ENCODE measurements at places on chromosomes 7 and 10.

DNA sequence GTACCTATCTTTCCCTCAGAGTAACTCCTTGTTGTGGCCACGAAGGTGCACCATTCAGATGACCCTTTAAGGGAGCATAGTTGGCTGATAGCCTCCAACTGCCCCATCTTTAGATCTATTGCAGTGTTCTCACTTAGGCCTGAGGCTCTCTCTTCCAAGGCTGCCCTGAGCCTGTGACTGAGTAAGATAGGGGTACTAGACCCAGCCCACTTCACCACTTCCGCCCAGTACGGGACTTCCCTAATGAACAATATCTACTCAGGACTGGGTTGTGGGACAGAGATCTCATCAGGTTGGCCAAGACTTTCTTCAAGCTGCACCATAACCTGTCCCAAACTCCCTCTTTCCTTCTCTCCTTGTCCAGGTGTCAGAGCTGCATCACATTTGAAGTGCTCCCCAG lies 5.7 kb upstream of the GNAI1 start:
- no peak for DNase-seq

DNA sequence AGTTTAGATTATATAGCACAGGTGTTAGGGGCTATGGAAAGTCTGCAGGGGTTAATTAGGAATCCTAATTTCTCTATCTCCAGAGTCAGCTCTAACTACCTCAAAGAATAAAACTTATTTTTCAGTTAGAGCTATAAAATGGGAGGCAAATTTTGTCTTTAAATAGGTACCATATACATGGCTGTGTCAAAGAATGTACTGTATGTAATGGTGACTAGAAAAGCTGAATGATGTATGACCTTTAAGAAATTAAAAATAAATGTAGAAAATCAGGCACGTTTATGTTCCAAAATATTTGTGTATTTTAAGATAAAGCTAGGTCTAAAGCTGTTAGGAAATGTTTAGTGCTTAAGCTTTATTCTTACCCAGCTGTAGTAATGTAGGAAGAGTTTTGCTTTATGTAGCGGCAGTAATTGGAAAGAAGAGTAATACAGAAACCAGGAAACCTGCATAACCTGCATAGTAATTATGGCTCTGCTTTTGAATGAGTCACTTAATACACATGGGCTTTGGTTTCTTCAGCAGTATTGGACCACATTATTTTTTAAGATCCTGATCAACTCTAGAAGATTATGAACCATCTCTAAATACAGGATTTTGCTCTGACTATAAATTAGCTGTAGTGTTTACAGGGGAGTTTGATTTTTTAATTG lies 85.0 kb downstream of the KMT2E start:
- DNase-seq: no peak

DNA sequence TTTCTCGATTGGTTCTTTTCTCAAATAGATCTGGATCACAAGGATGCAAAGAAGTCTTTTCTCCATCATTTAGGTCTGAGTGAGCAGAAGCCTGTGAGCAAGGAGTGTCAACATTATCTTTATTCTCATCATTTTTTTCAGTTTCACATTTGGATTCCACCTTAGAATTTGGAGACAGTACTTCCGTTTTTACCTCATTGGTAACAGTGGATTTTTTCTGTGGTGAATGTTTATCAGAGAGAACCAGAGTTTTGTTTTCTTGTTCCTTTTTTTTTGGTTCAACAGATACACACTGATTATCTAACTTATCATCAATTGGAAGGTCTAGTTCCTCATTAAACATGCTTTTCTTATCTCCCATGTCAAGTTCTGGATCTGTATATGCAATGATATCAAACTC lies 151.3 kb downstream of the GALNT11 start:
- DNase-seq: no peak

- no peak for DNase-seq
These were observed 90.1 kb upstream of the DNAAF5 start for GRCh38 chr7:636396-636795.

GRCh38 chr7:142798451-142799436 lies 28.0 kb downstream of the PRSS2 start:
- no peak for DNase-seq

GRCh38 chr7:98681951-98682350 lies 64.9 kb downstream of the NPTX2 start:
- DNase-seq: peak; percentile 36

- no peak for DNase-seq
These were observed 330.3 kb downstream of the AUTS2 start for GRCh38 chr7:69928621-69929020.

- DNase-seq: no peak
These were observed 152.6 kb downstream of the XPNPEP1 start for GRCh38 chr10:109770663-109771062.

DNA sequence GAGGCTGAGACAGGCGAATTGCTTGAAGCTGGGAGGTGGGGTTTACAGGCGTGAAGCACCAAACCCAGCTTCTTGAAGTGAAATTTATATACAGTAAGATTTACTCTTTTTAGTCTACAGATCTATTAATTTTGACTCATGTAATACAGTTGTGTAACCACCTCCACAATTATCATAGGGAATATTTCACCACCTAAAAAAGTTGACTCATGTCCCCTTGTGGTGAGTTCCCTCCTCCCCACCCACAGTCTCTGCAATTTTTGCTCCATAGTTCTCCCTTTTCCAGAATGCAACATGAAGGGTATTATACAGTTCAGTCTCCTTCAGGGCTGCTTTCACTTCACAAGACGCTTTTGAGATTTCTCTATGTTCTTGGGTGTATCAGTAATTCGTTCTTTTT lies 156.8 kb downstream of the FAM107B start:
- DNase-seq: no peak

DNA sequence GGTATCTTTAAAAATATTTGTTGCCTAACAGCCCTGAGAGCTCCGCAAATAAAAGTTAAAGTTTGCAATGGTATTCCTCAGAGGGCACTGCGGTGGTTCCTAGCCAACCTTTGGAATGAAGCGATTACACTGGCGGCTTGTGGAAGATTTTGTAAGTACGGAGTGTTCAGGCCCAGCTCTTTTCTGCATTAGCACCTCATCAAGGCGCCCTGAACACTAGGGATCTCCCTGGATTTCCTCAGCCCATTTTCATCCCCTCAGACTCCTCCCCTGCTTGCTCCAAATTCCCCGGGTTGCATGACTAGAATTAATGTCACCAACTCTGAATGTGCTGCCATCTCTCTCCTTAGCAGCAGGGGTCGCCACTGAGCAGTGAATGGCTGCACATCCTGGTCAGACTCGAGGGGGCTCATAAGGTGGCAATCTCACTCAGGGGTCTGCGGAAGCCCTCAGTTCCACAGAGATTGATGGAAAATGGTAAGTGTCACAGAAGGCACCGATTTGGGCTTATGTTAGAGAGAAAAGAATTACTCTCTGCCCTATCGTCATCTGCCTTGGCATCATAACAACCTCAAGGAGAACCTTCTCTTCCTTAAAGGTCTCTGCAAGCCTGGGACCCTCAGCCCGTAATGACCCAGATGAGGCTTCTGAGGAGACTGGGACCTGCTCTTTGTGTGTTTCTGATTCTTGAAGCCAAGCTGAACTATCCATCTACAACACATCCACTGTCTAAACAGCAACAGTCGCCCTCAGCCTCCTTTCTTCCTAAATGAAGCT lies 262.8 kb upstream of the AOAH start:
- peak; percentile 48 for DNase-seq

DNA sequence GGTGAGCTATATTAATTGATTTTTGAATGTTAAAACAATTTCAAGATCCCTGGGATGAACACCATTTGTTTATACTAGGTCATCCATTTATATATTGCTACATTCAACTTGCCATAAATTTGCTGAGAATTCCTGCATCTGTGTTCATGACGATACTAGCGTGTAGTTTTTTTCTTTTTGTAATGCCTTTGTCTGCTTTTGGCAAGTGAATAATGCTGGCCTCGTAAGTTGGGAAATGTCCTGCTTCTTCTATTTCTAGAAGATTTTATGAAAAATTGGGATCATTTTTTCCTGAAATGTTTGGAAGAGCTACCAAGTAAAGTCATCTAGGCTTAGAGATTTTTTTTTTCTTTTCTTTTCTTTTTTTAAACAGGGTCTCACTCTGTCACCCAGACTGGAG lies 12.9 kb upstream of the MEST start:
- DNase-seq: no peak

GRCh38 chr7:28107960-28108359 lies 72.6 kb downstream of the JAZF1 start:
- no peak for DNase-seq

DNA sequence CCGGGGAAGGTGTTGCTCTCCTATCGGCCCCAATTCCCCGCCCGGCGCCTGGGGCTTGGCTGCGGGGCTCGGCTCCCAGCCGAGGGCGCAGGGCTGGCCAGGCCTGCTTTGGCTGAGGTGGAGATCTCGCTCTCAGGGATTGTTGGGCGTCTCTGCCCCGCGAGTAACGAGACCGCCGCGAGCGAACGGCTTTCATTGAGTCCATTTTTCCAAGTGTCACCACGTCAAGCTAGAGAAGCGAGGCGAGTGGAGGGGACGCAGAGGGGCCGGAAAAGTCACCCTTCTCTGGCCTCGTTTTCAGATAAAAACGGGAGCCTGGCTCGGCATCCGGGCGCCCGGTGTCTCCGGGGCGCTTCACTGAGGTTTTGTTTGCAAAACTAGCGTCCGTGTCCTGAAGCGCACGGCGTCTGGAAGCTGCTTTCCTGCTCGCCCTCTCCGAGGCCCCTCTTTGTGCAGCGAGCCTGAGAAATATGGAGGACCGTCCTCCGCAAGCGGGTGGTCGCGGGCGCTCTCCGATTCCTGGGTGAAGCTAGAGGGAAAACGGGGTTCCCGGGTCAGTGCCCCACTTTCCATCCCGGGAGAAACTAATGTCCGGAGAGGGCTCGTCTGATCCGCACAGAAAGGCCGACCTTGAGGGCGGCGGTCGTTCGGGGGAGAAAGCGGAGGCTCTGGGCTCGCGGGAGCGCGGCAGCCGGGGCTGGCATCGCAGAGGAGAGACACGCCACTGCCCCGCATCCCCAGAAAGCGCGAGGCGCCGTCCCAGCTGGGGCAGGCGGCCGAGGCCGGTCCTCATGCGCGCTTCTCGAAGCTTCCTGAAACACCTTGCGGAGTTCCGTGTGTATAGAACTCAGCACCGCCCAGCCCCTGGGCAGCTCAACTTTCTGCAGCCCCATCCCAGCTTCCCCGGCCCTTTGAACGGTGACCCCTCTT lies 3.5 kb upstream of the EN2 start:
- DNase-seq: no peak

GRCh38 chr7:150586068-150586784 lies 19.0 kb downstream of the GIMAP4 start:
- DNase-seq: no peak

DNA sequence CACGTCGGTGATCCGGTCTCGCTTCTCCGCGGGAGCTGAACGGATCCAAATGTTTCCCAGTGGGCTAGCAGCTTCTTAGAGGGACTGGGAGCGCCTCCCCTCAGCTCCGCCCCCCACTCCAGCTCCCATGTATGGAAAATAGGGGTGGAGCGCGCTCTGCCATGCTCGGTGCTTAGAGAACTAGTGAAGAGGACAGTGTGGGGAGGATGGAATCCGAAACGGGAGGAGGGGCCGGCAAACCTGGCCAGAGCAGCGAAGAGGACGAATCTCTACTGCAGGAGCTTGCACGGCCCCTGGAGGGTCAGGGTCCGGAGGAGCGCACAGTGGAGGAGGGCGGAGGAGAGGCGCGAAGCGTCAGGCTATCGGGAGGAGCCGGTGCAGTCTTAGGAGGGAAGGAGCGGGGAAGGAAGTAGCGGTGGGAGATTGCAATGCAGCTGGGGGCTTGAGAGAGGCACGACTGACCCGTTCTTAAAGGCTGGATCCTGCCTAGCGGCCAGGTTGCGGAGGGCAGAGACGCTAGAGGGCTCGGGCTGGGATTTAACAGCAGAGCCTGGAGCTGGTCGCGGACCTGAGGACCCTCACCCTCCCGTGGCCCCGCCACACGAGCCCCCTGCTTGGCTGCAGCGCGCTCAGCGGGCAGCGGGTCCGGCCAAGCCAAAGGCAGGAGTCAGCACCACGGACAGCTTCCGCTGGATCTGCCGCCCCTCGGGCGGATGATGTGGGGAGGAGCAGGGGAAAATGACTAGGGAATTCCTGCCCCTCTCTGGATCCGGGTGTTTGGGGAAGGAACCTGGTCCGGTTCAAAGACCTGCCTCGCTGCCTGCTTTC lies at the start of gene PRLHR:
Gene PRLHR (minus strand): TSS at position 51 of the 828 bp plus-strand sequence. CDS start 404 bp downstream, outside the sequence.
- no peak for DNase-seq

GRCh38 chr10:13614530-13615332 lies 28.0 kb downstream of the PRPF18 start:
- no peak for DNase-seq

- no peak for DNase-seq
These were observed 421.0 kb downstream of the PTPRN2 start for GRCh38 chr7:158166386-158167340.

DNA sequence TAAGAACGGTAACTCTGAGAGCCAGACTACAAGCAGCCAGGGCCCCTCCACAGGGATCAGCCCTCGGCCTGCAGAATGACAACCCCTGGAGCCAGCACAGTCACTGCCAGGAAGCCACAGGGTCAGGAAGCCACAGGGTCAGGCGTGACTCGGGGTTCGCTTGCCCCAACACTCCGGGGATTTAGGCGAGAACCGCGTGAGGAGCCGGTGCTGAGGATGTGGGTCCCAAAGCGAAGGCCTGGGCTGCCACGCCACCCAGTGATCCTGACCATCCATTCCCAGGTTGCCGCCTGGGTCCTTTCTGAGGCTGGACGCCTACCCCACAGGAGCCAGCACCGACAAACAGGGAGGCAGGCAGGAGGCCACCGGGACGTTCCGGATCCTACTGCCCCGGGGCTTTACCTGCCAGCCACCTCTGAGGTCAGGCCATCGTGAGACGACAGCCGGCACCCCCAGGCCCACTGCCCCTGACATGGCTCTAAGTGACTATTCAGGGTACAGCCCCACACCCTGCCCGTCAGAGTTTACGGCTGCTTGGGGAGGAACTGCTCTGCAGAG lies 228.6 kb downstream of the ELFN1 start:
- DNase-seq: no peak

- DNase-seq: no peak
These were observed 619.6 kb downstream of the PARD3 start for GRCh38 chr10:34195364-34196057.

DNA sequence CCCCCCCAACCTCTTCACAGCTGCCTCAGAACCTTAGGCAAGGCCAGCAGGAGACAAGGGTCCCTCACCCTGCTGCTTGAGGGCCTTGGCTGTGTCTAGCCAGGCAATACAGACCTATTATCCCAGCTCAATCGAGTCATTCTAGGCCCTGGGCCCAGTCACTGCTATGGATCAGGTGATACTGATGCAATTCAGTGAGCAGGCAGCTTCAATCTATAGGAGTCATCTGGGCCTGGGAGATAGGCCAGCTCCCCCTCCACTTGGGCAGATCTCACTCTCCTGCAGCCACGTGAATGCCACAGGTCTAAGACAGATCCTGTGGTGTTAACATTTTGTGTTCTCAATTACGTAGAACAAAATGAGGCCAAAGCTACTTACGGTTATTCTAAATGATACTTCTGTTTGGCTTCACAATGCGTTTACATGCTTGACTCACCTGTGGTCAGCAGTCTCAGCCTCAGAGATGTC lies 68.0 kb upstream of the LRRC4 start:
- DNase-seq: no peak

GRCh38 chr10:3419719-3420495 lies 247.3 kb upstream of the PITRM1 start:
- DNase-seq: no peak

- DNase-seq: no peak
These were observed 36.4 kb upstream of the JCAD start for GRCh38 chr10:30095631-30096422.

- peak; percentile 97 for DNase-seq
These were observed at the start of gene BNIP3 for GRCh38 chr10:131981429-131982184. Gene BNIP3, minus strand, starts transcription at chr10:131981923. Its CDS starts 117 bp downstream, at chr10:131981806.

- DNase-seq: no peak
These were observed 2.1 kb downstream of the CHST3 start for GRCh38 chr10:71966046-71967004.
